ENCODE measurements at places on chromosomes 1 and 21.

- DNase-seq, result peak; percentile 46
These were observed 922 bp downstream of the CPT2 start for GRCh38 chr1:53197291-53198200.

- no peak for DNase-seq
These were observed 4.6 kb downstream of the SH3BP5L start for GRCh38 chr1:248821101-248821500.

DNA sequence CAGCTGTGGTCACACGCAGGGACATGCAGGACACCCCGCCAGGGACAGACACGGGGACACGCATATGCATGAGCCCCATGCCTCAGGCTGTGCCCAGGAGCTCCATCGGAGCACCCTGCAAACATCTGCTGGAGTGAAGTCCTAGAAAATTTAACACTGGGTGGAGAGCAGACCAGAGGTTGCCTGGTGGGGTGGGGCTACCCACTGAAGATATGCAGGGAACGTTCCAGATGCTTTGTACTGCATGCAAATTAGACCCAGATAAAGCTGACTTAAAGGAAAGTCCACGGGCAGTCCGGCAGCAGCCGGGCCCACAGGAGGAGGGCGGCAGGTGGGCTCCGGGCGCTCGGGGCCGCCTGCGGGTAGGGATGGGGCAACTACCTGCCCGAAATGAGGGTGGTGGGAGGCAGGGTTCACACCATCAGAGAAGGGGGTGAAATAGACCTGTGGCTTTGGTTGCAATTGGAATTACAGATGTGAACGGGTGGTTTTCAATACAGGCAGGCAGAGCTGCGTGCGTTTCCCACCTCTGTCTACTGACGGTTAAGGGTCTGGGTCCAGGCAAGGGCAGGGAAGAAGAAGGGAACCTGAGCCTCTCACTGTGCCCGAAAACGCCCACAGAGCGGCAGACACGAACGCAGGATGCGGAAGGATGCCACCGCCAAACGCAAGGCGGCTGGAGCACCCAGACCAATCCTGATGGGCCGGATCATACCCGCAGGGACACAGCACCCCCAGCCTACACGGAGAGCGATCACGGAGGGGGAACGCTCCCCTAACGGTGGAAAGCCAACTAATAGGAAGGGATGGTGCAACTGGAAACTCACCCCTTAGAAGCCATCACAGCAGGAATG lies 21.0 kb downstream of the CFAP74 start:
- no peak for DNase-seq

GRCh38 chr21:33991133-33991532 lies 75.5 kb upstream of the ATP5PO start:
- DNase-seq, result no peak

DNA sequence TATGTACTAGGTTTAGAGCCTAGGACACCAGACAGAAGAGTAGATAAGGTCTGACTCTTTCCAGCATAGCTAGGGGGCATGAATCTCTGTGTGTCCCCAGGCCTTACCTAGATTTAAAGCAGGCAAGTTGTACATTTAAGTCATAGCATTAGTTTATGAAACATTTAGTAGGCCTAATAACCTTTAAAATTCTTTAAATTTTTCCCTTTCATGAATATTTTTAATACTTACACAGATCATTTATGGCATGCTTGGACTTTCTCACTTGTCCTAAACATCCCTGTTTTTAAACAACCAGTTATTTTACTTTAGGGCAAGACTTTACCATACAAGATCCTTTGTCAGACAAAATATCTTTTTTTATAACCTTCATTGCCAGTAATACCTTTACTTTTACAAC lies 258.4 kb upstream of the ZRANB2 start:
- no peak for DNase-seq

- DNase-seq, result no peak
These were observed 126.7 kb downstream of the HLCS start for GRCh38 chr21:36839735-36840134.

DNA sequence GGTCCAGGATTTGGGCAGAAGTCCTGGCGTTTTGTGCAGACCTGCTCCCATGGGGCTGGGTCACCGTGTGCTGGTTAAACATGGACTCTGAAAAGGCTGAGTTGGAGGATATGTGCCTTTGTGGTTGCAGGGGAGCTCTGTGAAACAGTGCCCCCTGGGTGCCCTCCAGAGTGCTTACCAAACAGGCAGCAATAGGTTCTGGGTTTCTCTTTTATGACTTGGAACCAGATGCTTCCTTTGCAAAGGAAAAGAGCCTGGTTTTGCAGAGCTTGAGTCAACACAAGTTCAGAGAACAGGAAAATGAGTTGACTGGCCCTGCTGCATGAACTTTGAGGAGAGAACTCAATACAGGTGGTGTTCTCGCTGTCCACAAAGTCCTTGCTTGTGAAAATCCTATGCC lies 288.9 kb downstream of the TM2D1 start:
- no peak for DNase-seq

DNA sequence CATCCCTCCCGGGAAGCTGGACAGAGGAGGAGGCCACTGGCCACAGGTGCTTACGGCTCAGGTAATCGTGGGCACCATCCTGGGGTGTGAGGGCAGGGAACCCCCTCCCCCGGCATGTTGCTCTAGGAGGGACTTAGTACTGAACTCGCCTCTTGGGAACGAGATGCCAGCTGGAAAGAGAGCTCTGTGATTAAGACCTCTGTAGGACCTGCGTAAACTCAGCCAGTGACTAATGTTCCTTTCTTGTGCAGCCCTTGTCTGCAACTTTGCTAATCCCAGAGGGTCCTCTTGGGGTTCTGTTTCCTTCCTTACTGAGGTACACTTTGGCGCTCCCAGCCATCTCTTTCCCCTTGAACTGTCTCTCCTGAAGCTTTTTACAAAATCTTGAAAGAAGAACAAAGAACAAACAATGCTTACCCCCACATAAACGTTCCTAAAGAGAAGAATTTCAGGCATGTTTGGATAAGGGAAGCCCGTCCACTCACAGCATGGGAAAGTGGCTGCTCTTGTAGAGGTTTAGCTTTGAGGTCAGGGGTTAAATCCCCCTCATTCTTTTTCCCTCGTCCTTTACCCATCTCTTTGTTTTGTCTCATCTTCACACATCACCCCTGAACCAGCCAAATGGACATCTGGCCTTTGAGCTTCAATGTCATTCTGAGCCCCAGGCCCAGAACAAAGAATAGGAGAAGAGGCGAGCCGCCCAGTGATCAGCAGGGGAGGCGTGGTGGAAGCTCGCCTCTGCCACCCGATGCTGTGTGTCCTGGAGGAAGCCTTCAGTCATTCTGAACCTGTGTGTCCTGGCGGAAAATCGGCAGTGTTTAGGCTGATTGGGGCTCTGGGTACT lies 37.4 kb downstream of the CITED4 start:
- DNase-seq, result peak; percentile 70

DNA sequence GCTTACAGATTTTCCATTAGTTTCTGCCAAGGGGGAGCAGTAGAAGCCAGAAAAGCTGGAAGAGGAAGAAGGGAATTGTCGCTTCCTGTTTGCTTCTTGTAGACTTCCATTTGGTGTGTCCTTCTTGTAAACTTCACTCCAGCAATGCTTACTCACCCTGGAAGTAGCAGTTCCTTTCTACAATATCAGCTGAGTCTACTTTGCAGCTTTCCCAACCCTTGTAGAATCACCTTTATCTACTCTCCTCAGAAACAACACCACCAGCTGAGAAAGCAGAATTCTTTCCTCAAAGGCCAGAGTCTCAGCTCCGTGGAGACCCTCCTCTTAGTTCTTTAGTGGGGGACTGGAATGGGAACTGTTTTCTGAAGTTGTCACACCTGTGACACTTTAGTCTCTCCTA lies 1136.7 kb upstream of the TMPRSS15 start:
- no peak for DNase-seq

- no peak for DNase-seq
These were observed 24.3 kb upstream of the PCP4 start for GRCh38 chr21:39842741-39843459.

GRCh38 chr1:214363386-214363785 lies 82.4 kb downstream of the SMYD2 start:
- DNase-seq, result no peak

GRCh38 chr1:10340930-10341590 lies 57.8 kb upstream of the PGD start:
- DNase-seq, result no peak

- peak; percentile 76 for DNase-seq
These were observed 8.6 kb downstream of the E2F2 start for GRCh38 chr1:23522244-23522982.

GRCh38 chr1:91582431-91582921 lies 81.8 kb downstream of the CDC7 start:
- DNase-seq, result peak; percentile 93

GRCh38 chr1:230326971-230327891 lies 98.9 kb downstream of the PGBD5 start:
- DNase-seq, result peak; percentile 10

DNA sequence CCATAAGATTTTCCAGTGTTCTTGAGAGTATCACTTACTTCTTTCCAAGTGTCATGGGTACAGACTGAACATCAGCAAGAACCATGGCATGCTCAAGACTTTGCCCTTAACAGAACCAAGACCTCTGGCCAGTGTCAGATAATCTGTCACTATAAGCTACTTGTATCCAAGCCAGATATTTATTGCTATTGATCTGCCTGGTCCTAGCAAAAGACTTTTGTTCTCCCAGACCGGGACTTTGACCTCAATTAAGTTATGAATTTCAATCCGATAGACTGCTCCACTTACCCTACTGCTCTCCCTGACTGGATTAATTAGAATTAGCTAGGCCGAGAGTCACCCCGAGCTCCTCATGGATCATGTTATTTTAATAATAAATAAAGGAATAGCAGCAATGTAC lies 129.6 kb downstream of the ACBD6 start:
- no peak for DNase-seq

DNA sequence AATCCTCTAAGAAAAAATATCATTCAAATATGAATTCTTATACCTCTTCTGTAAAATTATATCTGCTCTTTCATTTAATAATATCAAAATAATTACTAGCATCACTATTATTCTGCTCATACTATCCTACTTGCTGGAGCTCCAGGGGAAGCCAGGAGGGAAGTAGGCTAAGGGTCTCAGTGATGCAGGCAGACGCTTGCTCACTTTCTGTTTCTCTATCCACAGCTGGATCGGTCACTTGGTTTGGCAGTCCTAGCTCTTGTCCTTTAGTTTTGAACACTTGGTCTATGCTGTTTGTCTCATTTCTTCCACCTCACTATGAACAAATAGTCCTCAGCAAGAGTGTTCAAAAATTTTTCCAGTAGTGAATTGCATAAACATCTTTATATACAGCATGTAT lies 11.3 kb downstream of the CCDC190 start:
- no peak for DNase-seq

Data from mesenchymal stem cell (in vitro differentiated cells and primary cell).